ENCODE measurements at places on chromosomes 12 and 14. TPM values are rescaled to one million over a fixed set of nuclear protein-coding genes. Genes with fewer than 3 reads are reported as not detected.

Gene IL26
- not detected for total RNA-seq

Gene A2ML1
- 1.8 TPM for total RNA-seq

Gene MYF5
- total RNA-seq: not detected

DNA sequence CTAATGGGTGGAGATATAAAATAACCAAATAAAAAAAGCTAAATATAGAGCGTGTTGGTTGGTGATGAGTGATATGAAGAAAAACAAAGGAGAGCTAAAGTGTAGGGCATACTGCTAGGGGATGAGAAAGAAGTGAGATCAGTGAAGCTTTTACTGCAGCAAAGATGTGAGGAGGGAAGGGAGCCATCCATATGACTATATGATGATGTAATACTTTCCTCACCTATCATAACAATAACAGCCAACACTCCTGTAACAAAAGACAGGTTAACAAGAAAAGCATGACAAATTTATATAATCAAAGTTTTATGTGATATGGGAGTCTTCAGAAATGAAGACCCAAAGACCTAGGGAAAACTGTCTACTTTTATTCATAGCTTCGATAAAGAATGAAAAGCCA is 57.4 kb upstream of the LRFN5 start:
- H3K4me3 ChIP-seq: no peak overlapping the region
- no peaks in the 10 kb centered on the region for H3K4me1 ChIP-seq
- DNase-seq: no peak
- no peak overlapping the region for H3K27ac ChIP-seq

DNA sequence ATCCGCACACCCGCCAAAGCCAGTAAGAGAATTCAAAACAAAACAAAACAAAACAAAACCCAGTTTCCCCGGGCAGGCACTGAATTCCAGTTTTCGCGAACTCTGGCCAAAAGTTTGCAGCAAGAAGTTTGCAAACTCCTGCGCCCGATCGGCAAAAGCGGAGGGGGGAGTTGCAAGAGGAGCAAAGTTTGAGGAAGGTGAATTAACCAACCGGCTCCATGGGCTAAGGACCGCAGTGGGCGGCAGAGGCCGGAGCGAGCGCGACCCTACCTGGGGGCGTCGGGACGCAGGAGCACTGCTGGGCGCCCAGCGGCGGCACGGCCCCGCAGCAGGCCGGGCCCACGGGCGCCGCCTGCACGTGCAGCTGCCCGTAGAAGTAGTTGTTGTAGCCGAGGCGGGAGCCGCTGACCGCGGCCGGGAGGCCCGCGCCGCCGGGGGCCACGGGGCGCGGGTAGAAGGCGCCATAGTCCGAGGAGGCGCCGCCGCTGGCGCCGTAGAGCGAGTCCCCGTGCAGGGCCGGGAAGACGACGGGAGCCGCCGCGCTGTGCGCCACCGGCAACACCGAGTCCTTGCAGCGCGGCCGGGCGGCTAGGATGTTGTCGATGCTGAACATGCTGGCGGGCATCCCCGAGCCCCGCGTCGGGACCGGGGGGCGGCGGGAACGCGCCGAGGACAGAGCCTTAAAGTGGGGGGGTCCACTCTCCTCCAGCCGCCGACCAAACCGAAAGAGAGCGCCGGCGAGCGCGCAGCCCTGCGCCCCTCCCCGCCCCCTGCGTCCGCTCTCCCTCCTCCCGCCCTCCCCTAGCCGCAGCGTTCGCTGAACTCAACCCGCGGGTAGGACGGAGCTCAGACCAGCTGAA is at the start of gene GSC:
GSC (minus strand) TSS at position 723 of the 860 bp plus-strand sequence; CDS start at position 625, 98 bp downstream.
- H3K4me3 ChIP-seq: peak within 1 kb of the TSS; percentile 43
- peaks cover 93% of the 10 kb centered on the region for H3K27me3 ChIP-seq

Gene TSHR
- total RNA-seq: 20.1 TPM

- H3K4me1 ChIP-seq: no peaks in the 10 kb centered on the region
- DNase-seq: no peak
- no peak overlapping the region for H3K4me3 ChIP-seq
- peaks cover 7% of the 10 kb centered on the region for H3K36me3 ChIP-seq
Measured at GRCh38 chr12:4288296-4289131, 15.0 kb downstream of the CCND2 start.

- H3K4me3 ChIP-seq: no peak overlapping the region
- H3K4me1 ChIP-seq: no peaks in the 10 kb centered on the region
- peaks cover 5% of the 10 kb centered on the region for H3K36me3 ChIP-seq
- H3K27ac ChIP-seq: no peak overlapping the region
Measured at GRCh38 chr12:112303004-112303403, 79.2 kb downstream of the HECTD4 start.

DNA sequence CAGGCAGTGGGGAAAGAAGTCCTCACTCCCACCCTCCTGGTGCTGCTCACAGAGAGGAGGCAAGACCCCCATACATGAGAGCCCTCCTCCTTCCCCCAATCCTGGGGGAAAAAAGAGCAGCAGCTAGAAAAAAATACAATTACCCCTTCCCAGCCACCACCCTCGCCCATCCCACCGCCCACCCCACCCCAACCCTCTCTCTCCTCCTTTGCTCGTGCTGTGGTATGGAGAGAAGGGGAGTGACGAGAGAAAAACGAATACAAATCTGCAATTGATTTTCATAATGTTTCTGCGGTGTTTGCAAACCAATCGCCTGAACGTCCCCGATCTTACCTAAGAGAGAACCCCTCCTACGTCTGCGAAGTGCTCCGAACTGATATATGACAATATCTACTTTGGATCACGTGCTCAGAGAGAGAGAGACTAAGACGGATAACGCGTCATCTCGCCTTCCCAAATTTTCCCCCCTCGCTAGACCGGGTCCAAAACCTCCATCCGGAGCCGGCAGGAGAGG is at the start of gene HOXC11:
HOXC11 (plus strand) TSS at position 405 of the 514 bp plus-strand sequence. CDS start 116 bp downstream, outside the sequence.
- peaks cover 87% of the 10 kb centered on the region for H3K27me3 ChIP-seq
- H3K4me1 ChIP-seq: no peaks in the 10 kb centered on the region
- no peaks in the 10 kb centered on the region for H3K36me3 ChIP-seq
- DNase-seq: no peak
- H3K4me3 ChIP-seq: no peak within 1 kb of the TSS

DNA sequence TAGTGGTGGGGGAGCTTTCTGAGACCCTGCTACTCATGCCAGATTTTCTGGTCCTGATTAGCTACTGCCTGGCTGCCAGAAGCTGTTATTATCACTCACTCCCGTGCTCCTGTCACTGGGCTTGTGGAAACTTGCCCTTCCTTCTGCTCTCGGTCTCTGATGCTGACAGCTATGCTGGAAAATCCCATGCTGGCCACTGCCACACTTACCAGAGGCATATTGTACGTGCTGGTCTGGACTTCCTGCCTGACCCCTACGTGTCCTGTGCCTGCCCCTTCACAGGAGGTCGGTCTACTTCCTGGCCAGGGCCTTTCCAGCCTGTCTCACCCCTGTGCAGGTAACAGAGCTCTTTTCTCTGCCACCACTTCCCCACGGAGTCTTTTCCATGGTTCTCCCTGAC is 149.4 kb upstream of the PLEKHG7 start:
- no peaks in the 10 kb centered on the region for H3K36me3 ChIP-seq
- no peak for DNase-seq
- H3K27me3 ChIP-seq: no peaks in the 10 kb centered on the region
- peak overlapping the region; percentile 57 for H3K27ac ChIP-seq
- H3K4me1 ChIP-seq: peaks cover 40% of the 10 kb centered on the region

DNA sequence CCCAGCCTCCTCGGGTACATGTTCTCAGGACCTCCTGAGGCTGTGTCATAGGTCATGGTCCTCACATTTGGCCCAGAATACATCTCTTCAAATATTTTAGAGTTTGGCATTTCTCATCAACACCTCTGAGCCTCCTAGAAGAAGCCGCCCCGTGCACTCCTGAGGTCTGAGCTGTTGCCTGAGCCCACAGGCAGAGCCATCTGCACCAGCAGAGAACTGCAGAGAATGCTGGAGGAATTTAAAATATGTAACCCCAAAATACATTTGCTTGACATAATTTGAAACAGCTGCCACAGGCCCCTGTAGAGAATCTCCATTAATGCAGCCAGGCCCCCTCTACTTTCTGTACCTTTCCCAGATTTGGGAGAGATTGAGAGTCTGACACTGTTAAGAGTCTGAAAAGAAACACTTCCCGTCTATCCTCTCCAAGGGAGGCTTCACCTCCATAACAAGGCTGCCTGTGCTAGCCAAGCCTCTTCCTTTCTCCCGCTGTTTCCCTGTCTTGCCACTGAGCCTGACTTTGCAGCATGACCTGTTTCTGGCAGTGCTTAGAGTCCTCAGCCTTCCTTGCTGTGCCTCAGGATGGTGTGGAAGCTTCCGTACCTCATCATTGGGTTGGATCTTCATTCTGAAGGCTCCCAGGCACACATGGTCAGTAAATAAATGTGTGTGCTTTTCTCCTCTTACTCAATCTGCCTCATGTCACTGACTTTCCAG is 95.4 kb upstream of the SFSWAP start:
- peaks cover 9% of the 10 kb centered on the region for H3K27me3 ChIP-seq
- no peaks in the 10 kb centered on the region for H3K4me1 ChIP-seq
- no peak overlapping the region for H3K4me3 ChIP-seq
- H3K27ac ChIP-seq: no peak overlapping the region
- no peaks in the 10 kb centered on the region for H3K36me3 ChIP-seq

GRCh38 chr14:79701371-79701770 is 509.9 kb downstream of the DIO2 start:
- no peaks in the 10 kb centered on the region for H3K4me1 ChIP-seq
- H3K27me3 ChIP-seq: no peaks in the 10 kb centered on the region
- H3K27ac ChIP-seq: no peak overlapping the region
- H3K4me3 ChIP-seq: no peak overlapping the region
- H3K36me3 ChIP-seq: no peaks in the 10 kb centered on the region
- DNase-seq: no peak

Gene TROAP
- 22.1 TPM for total RNA-seq

Gene TSFM
- total RNA-seq: 29.2 TPM

DNA sequence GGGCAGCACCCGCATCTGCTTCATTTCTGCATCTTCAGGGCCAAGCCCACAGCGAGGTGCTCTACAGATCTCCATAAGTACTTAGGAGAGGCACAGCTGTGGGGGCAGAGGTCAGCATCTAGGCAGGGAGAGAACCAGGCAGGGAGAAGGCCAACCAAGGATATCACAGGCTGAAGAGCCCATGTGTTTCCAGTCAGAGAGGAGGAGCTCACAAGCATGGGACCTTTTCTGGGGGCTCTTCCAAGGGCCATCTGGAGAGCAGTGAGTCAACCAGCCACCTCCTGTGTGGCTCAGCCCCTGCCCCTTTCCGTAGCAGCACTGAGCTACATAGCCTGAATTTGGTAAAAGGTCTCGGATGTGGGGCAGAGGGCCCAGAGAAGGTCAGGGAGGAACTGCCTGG is 78.5 kb downstream of the ARL6IP4 start:
- H3K36me3 ChIP-seq: peaks cover 39% of the 10 kb centered on the region
- no peak overlapping the region for H3K4me3 ChIP-seq
- H3K27ac ChIP-seq: peak overlapping the region; percentile 47
- no peak for DNase-seq
- H3K4me1 ChIP-seq: peaks cover 60% of the 10 kb centered on the region

- no peaks in the 10 kb centered on the region for H3K27me3 ChIP-seq
- H3K36me3 ChIP-seq: no peaks in the 10 kb centered on the region
- DNase-seq: no peak
- H3K4me1 ChIP-seq: no peaks in the 10 kb centered on the region
Measured at GRCh38 chr12:67966560-67966959, 22.7 kb upstream of the IFNG-AS1 start.

DNA sequence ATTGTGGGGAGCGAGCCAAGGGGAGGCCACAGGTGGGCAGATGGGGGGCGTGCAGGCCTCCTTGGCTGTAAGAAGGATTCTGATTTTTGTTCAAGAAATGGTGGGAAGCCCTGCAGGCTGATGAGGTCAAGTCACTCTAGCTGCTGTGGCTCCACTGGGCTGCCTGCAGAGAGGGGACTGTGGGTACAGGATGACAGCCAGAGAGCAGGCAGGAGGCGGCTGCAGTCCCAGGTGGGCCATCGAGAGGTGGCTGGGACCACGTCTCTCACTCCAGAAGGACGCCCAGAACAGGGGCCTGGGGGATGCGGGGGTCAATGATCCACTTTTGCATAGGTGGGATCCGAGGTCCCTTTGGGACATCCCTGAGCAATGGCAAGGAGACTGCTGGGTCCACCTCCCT is 9.1 kb downstream of the NCOR2 start:
- H3K4me1 ChIP-seq: peaks cover 74% of the 10 kb centered on the region
- H3K27me3 ChIP-seq: no peaks in the 10 kb centered on the region
- DNase-seq: no peak
- H3K36me3 ChIP-seq: peaks cover 10% of the 10 kb centered on the region

GRCh38 chr14:24252289-24253124 is 10.1 kb upstream of the TINF2 start:
- H3K27me3 ChIP-seq: no peaks in the 10 kb centered on the region
- H3K36me3 ChIP-seq: no peaks in the 10 kb centered on the region
- no peak for DNase-seq
- H3K4me3 ChIP-seq: no peak overlapping the region
- peaks cover 2% of the 10 kb centered on the region for H3K4me1 ChIP-seq
- no peak overlapping the region for H3K27ac ChIP-seq

DNA sequence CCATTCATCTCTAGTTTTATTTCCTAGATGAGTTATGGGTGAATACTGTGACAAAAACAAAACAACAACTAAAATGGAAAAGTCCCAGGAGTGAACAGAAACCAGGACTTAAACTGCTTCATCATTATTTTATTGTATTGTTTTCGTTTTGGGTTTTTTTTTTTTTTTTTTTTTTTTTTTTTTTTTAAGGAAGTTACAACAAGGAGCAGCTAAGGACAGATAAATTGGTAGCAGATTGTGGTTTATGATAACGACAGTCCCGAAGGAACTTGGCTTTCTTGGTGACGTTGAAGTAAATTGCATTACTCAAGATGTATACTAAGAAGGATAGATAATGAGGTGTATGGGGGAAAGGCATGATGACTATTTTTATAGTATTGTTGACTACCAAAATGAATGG is 866.3 kb downstream of the NRXN3 start:
- no peak overlapping the region for H3K27ac ChIP-seq
- no peaks in the 10 kb centered on the region for H3K4me1 ChIP-seq
- no peak overlapping the region for H3K4me3 ChIP-seq
- no peaks in the 10 kb centered on the region for H3K27me3 ChIP-seq
- H3K36me3 ChIP-seq: no peaks in the 10 kb centered on the region
- DNase-seq: no peak

- no peaks in the 10 kb centered on the region for H3K4me1 ChIP-seq
- DNase-seq: no peak
- H3K36me3 ChIP-seq: no peaks in the 10 kb centered on the region
- no peak overlapping the region for H3K27ac ChIP-seq
Measured at GRCh38 chr14:64681796-64682710, 22.2 kb upstream of the PLEKHG3 start.

DNA sequence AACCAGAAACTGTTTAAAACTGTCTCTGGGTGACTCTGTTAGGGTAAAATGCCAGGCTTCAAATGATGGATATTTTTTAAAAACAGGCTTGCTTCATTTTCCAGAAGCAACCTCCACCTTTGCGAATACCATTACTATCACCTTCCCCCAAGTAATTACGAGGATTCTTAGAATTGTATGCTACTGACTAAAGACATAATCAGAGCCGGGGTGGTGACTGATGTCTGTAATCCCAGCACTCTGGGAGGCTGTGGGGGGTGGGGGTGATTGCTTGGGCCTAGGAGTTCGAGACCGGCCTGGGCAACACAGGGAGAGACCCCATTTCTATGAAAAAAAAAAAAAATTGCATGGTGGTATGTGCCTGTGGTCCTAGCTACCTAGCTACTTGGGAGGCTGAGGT is 38.3 kb downstream of the FGD6 start:
- no peaks in the 10 kb centered on the region for H3K36me3 ChIP-seq
- H3K27me3 ChIP-seq: no peaks in the 10 kb centered on the region
- H3K4me1 ChIP-seq: no peaks in the 10 kb centered on the region
- H3K4me3 ChIP-seq: no peak overlapping the region
- H3K27ac ChIP-seq: no peak overlapping the region
- DNase-seq: no peak

All from thymus (tissue), 14 donors.